Stimulated activated CD8-positive, alpha-beta memory T cell treated with anti-CD3 and anti-CD28 coated beads, Interleukin-7, amount 100 ng/mL, for 24 hours (primary cell): ENCODE measurements at places on chromosomes 5 and 9.

- DNase-seq, result no peak
These were observed 104.7 kb downstream of the KCTD16 start for GRCh38 chr5:144275329-144275728.

DNA sequence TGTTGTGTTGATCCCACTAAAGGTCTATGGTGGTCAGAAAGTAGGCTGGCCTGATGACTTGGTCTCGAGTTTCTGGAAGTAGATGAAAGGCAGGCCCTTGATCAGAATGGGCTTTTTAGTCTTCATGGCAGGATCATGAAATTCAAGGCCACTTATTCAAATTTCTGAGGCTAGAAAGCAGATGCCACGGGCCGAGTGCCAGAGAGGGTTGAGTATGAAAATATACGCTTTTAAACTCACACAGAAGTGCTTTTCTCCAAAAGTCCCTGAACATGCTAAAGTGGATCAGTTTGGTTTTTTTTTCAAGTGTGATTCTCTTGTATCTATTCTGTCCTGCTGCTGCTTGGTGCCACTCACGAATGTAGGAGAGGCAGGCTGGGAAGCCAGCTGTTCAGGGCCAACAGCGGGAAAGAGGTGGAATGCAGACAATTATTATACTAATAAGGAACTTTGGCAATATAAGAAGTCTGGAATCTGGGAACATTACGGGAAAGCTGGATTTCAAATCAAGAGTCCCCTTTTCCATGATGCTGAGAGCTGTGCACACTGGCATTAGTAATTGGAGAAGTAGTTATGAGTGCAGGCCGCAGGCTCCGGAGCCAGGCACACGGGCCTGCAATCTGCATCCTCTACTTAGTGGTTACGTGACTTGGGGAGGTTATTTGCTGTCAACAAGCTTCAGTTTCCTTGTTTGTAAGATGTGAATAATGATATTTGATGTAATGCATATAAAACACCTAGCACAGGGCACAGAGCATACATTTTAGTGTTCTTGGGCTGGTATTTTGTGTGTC lies 95.8 kb downstream of the LMNB1 start:
- no peak for DNase-seq

GRCh38 chr9:127078336-127078735 lies 44.1 kb downstream of the ANGPTL2 start:
- no peak for DNase-seq

GRCh38 chr5:179264053-179264782 lies 81.0 kb downstream of the ADAMTS2 start:
- DNase-seq, result no peak

DNA sequence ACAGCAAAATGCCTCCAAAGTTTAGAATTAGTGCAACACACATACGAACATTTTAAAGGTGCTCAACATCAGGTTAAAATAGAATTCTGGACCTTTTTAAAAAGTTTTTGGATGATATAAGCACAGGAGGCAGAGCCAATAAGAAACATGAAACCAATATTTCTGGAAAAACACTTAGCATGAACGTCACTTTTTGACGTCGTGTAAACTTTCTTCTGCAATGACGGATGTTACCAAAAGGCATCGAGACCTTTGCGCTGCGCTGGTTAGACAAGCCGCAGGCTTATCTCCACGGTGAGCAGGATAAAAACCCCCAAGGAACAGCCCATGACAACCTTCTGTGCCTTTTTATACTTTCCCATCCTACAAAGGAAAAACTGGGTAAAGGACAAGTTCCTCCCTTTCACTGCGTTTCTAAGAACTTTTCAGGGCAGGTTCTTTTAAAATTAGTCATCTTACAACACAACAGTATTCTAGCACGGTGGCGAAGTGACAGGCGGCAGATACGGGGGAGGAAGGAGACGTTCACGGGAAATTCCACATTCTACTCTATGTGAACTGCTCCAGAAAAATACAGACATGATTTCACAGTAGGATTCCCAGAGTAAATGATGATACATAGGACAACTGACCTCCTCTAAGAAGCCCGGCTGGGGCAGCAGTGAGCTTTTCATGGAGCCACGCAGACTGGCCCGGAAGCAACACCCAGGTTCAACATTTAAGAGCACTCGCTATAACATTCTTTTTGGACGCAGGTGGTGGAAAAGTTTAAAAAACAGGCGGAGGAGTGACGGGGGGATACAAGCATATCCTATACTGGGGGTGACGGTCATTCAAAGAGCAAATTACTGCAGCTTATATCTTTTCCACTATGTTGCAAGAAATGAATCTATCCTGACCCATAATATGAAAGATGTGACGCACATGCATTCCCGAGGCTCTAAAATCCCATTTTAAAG lies 52.4 kb downstream of the USP20 start:
- DNase-seq, result no peak

GRCh38 chr9:133798160-133798559 lies 60.0 kb upstream of the SARDH start:
- no peak for DNase-seq

DNA sequence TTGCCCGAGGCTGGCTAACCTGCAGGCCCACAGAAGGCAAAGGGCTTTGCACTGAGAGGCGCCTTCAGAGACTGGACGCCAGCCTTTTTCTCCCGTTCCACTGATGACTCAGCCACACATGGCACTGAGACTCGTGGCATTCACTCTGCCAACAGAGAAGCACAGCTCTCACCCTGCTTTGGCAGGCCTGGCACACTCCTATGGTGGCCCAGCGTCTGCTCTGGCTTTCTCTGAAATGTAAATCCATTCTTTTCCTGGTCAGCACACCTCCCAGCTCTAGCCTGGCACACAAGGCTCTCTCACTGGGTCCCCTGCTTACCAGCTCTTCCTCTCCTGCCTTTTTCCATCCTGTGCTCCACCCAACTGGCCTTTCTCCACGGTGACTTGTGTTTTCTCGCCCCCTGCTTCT lies 5.9 kb upstream of the MELK start:
- DNase-seq, result no peak

DNA sequence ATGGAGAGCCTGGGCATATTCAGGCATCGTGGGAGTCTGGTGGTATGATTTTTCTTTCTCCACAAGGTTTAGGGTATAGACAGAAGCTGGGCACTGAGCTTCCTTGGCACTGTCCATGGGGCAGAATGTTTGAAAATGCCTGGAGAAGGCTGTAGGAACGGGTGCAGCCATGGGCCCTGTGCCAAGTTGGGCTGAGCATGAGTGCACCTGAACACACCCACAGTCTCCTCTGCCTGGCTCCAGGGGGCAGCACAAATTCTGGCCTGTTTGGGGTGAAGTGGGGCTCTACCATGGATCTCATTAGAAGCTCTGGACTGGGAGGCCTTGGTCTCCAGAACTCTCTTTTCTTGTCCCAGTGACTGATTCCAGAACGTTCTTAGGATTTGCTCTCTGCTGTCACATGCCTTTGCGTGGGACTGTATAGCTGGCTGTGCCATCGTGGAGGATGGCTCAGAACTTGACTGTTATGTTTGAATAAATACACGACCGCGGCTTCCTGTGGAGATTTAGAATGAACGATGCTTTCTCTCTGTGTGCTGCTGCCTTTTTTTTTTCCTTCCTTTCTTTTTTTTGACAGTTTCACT lies 229.8 kb downstream of the FANCC start:
- DNase-seq, result no peak

DNA sequence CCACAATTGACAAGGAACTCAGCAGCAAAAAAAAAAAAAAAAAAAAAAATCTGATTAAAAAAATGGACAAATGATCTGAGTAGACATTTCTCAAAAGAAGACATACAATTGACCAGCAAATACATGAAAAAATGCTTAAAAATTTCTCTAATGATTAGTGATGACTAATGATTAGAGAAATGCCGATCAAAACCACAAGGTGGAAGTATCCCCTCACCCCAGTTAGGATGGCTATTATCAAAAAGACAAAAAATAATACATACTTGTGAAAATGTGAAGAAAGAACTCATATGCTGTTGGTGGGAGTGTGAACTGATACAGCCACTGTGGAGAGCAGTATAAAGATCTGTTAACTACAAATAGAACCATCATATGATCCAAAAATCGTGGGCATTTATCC lies 245.3 kb downstream of the OSTF1 start:
- DNase-seq, result no peak
